Stimulated activated naive CD4-positive, alpha-beta T cell treated with Interleukin-2 at 50 U/mL for 16 hours (primary cell): ENCODE measurements at places on chromosomes 16 and 17.

DNA sequence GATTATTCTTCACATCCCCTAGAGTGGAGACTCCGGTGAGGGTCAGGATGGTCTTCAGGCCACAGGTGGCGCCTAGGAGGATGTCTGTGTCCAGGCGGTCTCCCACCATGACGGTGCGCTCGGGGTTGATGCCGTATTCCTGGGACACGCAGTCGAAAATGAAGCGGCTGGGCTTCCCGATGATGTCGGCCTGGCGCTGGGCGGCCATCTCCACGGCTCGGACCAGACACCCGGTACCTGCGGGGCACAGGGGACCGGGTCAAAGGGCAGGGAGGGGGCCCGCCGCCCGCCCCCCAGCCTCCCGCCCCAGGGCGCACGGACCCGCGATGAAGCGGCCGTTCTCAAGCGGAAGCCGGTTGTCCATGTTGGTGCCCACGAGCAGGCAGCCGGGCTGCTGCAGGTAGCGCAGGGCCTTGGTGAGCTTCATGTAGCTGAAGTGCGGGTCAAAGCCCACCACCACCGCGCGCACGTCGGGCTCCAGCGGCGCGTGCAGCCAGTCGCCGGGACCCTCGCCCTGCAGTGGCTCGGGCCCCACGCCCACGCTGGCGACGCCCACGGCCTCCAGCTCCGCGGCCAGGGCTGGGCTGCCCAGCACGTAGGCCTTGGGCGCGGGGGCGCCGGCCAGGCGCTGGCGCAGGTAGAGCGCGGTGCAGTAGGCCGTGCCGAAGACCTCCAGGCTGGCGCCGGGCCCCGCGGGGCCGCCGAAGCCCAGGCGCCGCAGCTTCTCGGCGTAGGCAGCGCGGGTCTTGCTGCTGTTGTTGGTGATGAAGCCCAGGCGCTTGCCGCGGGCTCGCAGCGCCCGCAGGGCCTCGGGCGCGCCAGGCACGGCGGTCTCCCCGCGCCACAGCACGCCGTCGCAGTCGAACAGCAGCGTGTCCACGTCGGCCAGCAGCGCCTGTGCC is 572 bp downstream of the PGP start:
- no peak for DNase-seq

GRCh38 chr16:28526201-28527099 is 12.3 kb downstream of the NUPR1 start:
- DNase-seq: no peak

DNA sequence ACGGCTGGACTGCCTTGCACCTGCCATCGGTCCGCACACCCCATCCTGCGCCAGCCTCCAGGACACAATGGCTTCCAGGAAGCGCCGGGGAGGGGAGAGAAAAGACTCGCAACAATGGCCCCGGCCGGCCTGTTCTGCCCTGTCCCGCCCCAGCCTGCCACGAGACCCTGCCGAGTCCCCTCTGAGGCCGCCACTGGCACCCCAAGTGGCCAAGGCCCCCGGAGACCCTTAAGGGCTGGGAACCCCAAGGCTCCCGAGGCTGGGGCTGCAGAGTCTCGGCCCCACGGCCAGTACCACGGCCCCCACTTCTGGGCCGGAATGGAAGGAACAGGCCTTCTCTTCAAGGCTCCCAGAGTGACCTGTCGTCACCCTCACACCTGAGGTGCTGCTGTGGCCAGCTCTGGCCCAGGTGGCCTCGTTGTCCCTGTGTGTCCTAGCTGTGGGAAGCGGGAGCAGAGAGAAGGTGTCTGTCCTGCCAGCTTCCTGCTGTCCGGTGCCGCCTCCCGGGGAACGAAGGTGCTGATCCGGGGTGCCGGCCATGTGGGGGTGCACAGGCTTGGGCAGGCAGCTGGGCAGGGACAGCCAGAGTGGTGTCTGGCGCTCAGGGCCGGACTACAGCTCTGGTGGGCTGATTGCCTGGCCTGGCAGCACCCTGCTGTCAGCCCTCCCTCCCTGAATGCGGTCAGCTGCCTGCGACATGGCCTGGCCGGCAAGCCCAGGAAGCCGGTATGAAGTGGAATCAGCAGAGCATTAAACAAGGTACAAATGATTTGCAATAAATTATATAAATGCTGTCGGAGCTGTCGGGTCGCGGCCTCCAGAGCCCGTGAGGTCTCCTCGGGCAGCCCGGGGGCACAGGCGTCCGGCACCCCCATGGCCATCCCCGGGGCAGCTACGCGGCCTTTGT is 8.2 kb upstream of the CACNA1H start:
- DNase-seq: no peak

GRCh38 chr16:73883126-73883525 is 413.5 kb upstream of the PSMD7 start:
- DNase-seq: no peak

GRCh38 chr16:27566417-27566816 is 16.5 kb downstream of the KATNIP start:
- DNase-seq: no peak
